ENCODE measurements at places on chromosomes 11 and 22. TPM values are rescaled to one million over a fixed set of nuclear protein-coding genes. Genes with fewer than 3 reads are reported as not detected.

DNA sequence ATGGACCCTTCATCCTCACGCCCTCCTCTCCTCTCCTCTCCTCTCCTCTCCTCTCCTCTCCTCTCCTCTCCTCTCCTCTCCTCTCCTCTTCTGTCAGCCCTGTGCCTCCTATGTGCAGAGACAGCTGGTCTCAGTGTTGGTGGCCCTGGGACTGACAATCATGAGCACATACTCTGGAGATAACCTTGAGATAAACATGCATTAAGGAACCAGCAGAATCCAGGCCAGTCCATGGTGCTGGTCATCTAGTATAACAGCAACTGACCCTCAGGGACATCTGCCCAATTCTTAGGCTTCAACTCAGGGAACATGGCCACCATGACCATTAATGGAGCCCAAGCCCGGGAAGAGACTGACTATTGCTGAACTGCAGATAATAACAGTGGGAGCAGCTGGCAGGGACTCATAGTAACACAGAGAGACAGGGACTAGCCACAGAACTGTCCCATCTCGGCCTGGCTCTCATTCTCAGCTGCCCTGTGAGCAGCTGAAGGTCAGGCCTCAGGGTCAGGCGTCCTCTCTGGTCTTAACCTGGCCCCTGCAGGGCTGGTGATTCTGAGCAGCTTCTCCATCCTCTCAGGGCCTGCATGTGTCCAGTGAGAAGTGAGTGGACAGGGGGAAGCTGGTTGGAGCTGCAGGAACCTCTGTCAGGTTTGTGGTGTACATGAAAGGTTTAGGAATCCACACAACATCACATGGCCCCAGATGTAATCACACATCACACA lies 45.4 kb downstream of the GGTLC2 start:
- no peak for DNase-seq

DNA sequence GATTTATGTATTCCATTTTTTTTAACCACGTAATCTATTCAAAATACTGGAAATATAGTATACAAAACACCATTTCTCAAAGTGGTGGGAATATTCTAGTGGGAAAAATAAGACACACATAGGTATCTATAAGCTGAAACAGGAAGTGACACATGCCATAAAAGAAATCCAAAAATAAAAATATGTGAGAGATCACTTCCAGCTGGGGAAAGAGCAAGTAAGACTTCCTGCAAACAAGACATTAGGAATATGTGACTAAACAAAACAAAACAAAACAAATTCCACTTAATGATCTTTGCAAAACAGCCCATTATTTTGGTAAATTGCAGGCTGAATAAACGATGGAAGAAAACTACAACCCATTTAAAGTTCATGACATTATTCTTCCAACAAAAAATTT lies 107.3 kb upstream of the CEP126 start:
- no peak for DNase-seq

- no peak for DNase-seq
These were observed 43.2 kb upstream of the YPEL1 start for GRCh38 chr22:21778705-21779363.

GRCh38 chr11:75442161-75442885 lies 9.3 kb upstream of the KLHL35 start:
- no peak for DNase-seq

- DNase-seq, result peak; percentile 83
These were observed 12.5 kb downstream of the CDPF1 start for GRCh38 chr22:46237453-46238124.

DNA sequence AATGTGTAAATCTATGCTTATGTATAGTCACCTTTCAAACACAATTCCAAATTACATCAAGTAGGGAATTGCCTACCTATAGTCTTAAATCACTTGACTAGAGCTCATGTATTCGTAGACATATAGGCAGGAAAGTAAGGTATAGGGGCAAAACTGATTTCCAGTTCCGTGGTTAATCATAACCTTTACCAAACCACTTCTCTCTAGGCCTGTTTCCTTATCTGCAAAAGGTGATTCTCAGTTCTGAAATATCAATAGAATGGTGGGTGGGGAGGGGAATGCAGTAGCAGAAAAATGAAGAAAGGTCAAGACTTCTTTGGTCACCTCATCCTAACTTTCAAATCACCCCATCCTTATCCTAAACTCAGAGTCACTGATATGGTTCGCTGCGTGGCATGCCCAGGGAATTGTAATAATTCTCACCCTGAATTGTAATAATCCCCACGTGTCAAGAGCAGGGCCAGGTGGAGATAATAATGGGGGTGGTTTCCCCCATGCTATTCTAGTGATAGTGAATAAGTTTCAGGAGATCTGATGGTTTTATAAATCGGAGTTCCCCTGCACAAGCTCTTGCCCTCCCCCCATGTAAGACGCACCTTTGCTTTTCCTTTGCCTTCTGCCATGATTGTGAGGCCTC lies 1.9 kb upstream of the ANO5 start:
- no peak for DNase-seq

DNA sequence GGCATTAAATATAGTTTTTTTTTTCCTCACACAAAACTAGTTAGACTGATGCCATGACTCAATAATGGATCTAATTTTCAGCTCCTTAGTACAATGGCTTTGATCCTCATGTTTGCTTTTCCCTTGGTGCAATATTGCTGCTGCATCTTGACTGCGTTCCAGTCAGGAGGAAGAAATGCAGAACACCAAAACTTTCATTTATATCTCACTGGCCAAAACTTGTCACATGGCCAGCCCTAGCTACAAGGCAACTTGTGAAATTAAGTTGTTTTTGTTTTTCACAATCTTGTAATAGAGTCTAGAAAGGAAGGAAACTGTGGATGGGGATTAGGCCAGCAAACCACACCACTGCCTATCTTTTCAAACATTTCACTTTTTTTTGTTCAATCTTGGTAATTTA lies 36.7 kb downstream of the SMC1B start:
- peak; percentile 49 for DNase-seq

DNA sequence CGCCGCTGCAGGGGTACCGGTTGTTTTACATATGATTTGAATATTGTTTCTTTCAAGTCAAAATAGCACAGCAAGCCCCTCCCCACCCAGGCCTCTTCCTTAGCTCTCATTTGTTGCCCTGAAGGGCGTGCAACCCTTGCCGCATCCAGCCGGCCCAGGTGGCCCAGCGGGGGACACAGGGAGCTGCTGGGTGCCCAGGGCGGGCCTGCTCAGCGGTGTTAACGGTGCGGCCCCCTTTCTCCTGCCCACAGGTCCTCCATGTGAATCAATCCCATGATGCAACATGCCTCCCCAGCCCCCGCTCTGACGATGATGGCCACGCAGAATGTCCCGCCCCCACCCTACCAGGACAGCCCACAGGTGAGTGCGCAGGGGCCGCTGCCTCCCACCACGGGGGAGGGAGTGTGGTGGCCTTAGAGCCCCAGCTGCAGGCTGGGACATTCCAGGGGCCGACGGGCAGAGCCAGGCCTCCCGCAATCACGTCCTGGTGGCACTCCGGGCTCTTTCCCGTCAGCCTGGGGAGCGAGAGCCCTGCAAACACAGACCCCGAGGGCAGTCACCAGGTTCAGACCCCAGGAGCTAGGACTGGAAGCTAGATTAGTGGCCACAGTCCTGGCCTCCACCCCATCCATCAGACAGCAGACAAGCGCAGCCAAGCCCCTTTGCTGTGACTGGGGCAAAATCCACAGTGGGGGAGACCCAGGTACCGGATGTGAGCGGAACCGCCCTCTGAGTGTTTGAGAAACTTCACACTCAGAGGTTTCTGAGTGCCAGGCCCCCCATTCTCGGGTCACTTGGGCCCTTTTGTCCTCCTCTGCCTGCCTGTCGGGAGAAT lies 144.8 kb downstream of the FEZ1 start:
- DNase-seq, result no peak

- no peak for DNase-seq
These were observed 855.4 kb upstream of the CHORDC1 start for GRCh38 chr11:91078221-91078620.

DNA sequence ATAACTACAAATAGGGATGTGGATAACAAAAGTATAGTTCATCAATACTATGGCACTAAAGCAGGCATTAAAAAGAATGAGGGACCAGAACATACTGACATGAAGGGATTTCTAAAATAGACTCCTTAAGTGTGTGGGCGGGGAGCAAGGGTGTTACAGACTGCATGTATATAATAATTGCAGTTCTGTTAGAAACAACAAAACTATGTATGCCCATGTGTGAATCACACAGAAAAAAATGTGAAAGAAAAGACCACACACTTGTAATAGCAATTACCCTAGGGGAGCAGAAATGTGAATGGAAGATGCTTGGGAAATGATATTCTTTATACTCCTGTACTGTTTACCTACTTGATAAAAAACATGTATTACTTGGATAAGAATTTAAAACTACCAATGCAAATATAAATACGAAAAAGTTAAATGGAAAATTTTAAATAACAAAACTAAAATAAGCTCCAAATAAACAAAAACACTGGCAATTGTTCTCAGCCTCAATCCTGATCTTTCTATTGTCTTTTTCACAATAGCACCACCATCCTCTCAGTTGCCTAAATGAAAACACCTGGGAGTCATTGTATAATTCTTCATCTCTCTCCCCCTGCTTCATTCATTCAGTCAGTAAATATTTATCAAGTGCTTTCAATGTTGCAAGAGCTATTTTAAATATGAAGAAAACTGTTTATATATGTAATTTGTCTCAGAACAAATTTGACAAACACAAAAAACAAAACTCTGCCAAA lies 129.8 kb downstream of the FCHSD2 start:
- no peak for DNase-seq

DNA sequence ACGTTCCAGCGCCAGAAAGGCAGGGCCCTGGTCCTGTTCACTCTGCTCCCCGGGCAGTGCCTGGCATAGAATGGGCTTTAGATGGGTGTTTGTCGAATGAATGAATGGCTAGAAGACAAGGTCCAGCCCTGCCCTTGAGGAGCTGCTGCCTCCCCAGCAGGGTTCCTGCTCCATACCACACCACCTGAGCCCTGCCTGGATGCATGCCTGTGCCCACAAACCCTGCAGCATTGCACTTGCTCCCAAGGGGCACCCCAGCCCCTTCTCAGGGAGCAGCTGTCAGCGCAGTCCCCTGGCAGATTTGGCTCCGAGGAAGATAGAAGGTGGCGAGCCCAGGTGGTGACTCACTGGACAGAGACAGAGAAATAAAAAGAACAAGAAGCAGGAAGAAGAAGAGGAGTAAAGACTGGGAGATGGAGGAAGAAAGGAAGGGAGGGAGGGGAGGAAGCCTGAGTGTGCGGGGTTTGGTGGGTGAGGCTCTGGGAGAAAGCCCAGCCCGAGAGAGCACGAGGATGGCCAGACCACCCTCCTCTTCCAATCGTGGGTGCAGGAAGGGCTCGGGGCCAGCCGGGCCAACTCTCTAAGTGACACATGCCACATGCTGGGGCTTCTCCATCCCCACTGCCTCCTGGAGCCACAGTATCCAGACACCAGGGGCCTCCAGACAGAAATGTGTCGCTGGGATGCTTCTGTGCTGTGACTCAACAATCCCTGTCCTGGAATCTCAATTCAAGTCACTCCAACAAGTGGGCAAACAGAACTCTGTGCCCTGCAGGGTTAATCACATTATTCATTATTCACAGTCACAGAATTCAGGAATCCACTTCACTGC lies 1474.3 kb downstream of the BRD1 start:
- DNase-seq, result no peak

DNA sequence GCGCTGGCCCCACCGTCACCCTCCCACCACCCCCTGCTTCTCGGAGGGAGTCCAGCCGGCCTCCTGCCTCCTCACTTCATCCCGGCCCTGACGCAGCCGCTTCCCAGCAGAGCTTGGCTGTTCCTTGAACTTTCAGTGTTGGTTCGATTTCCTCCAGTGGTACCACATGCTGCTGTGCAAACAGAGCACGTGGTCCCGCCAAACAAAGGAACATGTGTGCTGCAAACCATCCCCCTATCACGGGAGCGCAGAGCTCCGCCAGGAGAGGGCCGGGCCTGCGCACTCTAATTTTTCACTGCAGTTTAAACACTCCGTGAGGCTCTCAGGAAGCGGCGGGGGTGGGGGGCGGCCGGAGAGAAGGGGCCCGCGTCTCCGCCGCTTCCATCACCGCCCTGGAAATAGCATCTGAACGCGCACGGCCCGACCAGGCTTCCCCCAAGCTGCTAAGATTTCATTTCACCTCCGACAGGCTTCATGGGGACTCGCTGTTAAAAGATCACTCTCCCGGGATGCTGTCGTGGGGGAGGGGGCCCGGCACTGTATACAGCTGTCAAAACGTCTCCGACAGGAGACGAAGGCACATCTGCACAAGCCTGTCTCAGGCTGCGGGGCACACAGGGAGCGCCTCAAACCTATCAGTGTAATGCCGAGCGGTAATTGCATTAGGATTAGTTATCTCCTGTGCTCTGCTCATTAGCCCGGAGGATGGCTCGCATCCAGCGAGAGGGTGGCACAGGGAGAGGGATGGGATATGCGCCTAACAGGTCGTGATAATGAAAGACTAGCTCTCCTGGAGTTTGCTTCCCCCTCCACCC lies 269.9 kb upstream of the SORL1-AS1 start:
- DNase-seq, result peak; percentile 89

GRCh38 chr11:111645657-111646316 lies 43.5 kb downstream of the SIK2 start:
- DNase-seq, result no peak

DNA sequence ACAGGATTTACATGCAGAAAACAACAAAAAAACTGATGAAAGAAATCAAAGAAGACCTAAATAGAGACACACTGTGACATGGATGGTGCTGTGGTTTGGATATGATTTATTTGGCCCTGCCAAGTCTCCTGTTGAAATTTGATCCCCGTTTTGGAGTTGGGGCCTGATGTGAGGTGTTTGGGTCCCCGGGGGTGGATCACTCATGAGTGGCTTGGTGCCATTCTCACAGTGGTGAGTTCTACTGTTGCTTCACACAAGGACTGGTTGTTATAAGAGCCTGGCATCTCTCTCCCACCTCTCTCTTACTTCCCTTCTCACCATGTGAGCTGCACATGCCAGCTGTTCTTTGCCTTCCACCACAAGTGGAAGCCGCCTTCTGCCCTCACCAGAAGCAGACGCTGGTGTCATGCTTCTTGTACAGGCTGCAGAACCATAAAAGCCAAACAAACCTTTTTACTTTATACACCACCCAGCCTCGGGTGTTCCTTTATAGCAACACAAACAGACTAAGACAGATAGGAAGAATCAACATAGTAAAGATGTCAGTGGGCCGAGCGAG lies 7.8 kb upstream of the RTL6 start:
- DNase-seq, result no peak

GRCh38 chr22:30891781-30892180 lies 76.8 kb downstream of the MORC2 start:
- DNase-seq, result no peak

The PLAAT4 gene
- 28.3 TPM for total RNA-seq

The MUC6 gene
- not detected for total RNA-seq

The OR2AG2 gene
- not detected for total RNA-seq

The SLC5A1 gene
- total RNA-seq, result 215 TPM

The OR10A2 gene
- total RNA-seq, result not detected

The JAML gene
- total RNA-seq, result 2.7 TPM

The GAL3ST3 gene
- 0.73 TPM for total RNA-seq

The SLC1A2 gene
- total RNA-seq, result 2.0 TPM

The SLC25A18 gene
- 2.5 TPM for total RNA-seq

Data from Right ventricle myocardium superior (tissue), 1 donor.